ENCODE measurements at places on chromosomes 4 and X.
A peak's percentile ranks its signal among the peaks of the same experiment; 100 is the strongest.

DNA sequence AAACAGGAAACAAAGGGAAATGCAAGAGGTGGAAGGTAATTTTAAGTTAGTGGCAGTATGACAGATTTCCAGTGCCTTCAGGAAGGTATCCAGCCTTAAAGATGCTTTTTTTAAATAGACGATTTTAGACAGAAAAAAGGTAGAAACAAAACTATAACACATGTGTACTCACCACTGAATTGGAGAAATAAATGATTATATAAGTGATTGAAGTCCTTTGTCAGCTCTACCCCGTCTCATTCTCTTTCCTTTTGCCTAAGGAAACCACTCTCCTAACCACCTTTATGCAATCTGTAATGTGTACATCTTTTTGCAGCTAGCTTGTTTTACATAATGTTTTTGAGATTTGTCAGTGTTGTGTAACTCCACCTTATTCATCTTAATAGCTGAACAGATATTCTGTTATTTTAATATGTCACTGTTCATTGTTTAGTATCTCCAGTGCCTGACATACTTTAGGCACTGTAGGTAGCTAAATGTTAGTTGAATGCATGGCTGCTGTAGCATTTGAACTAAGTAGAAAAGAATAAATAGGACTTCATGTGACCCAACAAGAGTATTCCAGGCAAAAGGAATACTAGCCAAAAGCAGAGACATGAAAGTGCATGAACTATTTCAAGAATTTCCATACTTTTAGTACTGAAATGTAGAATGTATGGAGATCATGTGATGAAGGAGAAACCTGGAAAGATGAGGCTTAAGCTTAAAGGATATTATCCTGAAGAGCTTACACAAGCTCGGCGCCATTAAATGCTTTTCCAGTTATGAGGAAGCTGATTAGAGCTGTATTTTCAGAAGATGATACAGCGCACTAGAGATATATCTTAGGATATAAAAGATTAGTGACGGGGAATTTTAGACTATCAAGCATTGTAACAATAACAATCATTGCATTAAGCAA, 865 bp downstream of the FAM200B start:
- peak; percentile 13 for DNase-seq

DNA sequence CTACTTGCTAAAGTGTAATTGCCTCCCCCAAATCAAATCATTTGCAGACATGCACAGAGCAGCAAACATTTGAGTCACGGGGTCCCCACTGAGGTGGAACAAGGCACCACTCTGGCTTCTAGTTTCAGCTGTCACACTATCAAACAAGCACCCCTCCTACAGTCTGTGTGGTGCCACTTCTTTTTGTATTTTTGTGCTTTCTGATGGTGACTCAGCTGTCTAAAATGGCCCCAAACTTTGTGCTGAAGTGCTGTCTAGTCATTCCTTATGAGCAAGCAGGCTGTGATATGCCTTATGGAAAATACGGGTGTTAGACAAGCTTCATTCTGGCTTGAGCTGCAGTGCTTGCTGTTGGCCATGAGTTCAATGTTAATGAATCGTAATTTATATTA, 15.4 kb downstream of the IGFBP7 start:
- DNase-seq = peak; percentile 89

DNA sequence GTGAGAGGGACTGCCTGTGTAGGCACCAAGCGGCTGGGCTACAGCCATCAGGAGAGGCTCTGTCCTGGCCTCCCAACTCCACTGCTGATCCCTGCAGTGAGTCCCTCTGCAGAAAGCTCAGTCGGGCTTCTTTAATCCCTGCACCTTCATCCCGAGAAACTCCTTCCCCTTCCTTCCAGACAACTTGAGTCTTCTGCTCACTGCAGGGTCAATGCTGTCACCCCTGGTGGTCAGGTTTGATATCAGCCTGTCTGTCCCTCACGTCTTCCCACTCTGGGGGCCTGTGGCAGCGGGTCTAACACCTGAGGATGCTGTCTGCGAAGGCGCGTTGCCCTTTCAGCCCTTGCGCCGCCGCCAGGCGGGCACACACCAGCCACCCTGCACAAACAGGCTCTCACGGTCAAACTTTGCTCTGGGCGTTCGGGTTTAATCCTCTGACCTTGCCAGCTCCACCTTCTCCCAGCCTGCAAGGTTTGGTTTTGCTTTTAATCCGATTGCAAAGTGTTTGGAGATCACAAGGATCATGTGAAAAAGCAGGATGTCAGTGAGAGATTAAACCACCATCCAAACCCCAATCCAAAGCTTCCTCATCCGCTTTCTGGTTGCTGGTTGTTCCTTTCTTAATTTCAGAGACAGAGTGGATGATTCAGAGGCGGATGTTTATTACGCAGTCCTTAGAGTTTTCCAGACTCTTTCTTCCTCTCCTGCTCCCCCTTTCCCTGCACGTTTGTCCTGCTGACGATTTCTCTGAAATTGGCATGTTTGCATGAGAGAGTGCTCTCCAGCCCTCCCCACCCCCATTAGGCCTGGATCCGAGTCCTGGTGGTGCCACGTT, 74.8 kb upstream of the SLC34A2 start:
- peak; percentile 9 for DNase-seq

DNA sequence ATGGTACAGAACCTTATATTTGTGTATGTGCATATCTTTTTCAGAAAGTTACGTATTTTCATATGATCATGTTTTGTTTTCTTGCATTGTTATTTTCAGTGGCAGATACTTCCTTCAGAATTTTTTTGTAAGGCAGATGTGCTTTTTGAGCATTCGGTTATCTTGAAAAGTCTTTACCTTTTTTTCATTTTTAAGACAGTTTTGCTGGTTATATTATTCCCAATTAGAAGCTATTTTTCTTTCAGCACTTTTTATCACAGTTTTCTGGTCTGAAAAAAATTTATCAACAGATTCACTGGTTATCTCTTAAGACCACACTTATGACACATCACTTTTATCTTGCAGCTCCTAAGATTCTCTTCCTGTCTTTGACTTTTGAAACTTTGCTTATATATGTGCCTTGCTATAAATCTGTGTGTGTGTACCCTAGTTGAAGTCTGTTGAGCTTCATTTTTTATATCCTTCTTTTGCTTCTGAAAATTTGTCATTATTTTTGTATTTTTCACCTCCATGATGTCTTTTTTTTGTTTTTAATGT, 53.1 kb downstream of the ZNF732 start:
- DNase-seq = no peak

DNA sequence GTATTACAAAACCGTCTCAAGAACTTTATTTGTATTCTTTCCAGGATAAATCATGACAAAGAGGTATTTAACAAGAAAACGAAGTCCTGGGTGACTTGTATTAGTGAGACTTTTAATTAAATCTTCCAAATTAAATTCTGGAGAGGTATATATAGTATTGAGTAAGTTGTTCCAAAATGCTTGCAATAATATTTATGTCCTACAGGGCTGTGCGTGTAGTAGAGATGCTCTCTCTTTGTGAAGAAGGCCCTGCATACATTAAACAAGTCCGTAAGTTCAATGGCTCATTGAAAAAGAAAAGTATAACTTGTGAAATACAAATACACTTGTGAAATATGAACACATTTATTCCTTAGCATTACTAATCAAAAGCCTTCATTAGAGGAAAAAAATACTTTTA, 211.4 kb downstream of the ARHGAP24 start:
- no peak for DNase-seq

DNA sequence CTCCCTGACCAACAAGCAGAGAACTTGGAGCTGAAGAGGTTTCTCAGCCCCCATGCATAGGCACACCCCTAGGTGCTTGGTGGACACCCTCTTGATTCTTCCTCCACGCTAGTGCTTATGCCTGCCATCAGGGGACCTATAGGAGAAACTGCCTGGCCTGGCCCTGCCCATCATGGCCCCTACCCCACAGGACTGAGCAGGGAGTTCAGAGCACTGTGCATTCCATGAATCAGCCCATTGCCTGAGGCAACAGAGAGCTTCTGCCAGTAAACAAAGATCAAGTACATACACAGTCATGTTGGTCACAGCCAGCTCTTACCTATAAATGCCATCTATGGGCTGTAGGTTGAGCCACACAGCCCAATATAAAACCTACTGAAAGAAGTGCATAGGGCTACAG, 99.1 kb upstream of the EDNRA start:
- DNase-seq = no peak

- DNase-seq = peak; percentile 88
Measured at GRCh38 chrX:107686792-107687191, 58.5 kb downstream of the PRPS1 start.

- no peak for DNase-seq
Measured at GRCh38 chr4:1055721-1056590, 44.5 kb downstream of the FGFRL1 start.

GRCh38 chr4:165209796-165210195, 2.4 kb downstream of the KLHL2 start:
- no peak for DNase-seq

DNA sequence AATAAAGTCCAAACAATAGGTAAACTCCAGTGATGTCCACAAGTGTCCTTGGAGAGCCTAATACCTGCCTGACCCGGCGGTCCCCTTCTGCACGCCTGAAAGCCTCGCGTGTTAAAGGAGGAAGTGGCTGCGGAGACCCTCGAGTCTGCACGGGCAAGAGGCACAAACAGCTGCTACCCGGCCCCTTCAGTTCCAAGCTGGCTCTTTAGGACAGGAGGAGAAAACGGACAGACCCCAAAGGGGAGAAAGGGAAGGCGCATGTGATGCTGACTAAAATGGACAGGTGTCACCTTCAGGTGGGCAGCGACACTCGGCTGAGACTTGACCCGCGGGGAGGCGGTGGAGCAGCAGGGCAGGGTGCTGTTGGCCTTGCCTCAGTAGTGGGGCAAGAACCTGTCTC, 102.7 kb upstream of the TENM3 start:
- DNase-seq = no peak

GRCh38 chr4:8110071-8110986, 48.3 kb downstream of the ABLIM2 start:
- peak; percentile 88 for DNase-seq

GRCh38 chr4:42331914-42332368, 65.3 kb upstream of the SHISA3 start:
- DNase-seq = peak; percentile 83

- DNase-seq = no peak
Measured at GRCh38 chr4:12036450-12036849, 607.8 kb upstream of the HS3ST1 start.

- peak; percentile 21 for DNase-seq
Measured at GRCh38 chrX:105461016-105461415, 240.5 kb upstream of the TEX13A start.

GRCh38 chr4:137668885-137669545, 136.7 kb upstream of the PCDH18 start:
- DNase-seq = no peak

- peak; percentile 50 for DNase-seq
Measured at GRCh38 chr4:64713256-64713840, 304.1 kb upstream of the TECRL start.

DNA sequence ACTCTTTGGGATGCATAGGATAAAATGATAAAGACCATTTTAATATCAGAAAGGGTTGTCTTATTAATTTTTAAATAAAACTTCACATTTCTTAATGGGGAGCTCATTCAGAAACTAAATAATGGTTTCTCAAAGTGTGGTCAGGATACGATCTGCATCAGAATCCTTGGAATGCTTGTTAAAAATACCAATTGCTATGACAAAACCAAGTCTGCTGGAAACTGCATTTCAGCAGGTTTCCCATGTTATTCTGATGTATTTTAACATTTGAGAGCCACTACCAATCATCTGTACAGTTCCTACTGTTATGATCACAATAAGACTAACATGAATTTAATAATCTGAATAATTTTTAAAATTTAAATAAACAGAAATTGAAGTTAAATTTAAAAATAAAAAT, 115.1 kb downstream of the SOWAHB start:
- peak; percentile 65 for DNase-seq

- DNase-seq = no peak
Measured at GRCh38 chr4:41125558-41126311, 88.6 kb downstream of the APBB2 start.

GRCh38 chr4:184190711-184191110, 27.0 kb downstream of the ENPP6 start:
- DNase-seq = no peak
